ENCODE measurements at places on chromosomes 12 and 14.

DNA sequence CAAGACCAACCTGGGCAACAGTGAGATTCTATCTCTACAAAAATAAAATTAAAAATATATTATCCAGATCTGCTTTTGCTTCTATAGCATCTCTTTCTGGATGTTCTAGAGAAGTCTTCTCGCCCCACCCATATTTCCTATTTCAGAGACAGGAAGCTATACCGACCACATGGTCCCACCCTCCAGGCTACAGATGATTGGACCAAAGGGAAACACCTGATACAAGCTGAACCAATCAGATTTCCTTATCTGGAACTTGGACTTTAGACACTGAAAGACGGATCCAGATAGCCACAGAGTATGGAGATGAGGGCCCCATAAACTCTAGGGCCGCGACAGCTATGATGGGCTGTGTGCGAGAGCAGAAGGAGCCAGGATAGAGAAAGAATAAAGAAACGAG is 48.7 kb downstream of the CCDC60 start:
- DNase-seq, result no peak

- no peak for DNase-seq
These were observed 16.6 kb upstream of the IFI27L2 start for GRCh38 chr14:94145902-94146527.

GRCh38 chr12:12586879-12587675 is 24.4 kb upstream of the DUSP16 start:
- no peak for DNase-seq

GRCh38 chr12:15650399-15651128 is 138.6 kb downstream of the EPS8 start:
- DNase-seq, result no peak

GRCh38 chr12:57775563-57776246 is 3.3 kb downstream of the EEF1AKMT3 start:
- DNase-seq, result no peak

GRCh38 chr12:601976-602699 is 61.1 kb downstream of the NINJ2 start:
- DNase-seq, result no peak

- no peak for DNase-seq
These were observed 81.9 kb downstream of the PELI2 start for GRCh38 chr14:56199982-56200577.

DNA sequence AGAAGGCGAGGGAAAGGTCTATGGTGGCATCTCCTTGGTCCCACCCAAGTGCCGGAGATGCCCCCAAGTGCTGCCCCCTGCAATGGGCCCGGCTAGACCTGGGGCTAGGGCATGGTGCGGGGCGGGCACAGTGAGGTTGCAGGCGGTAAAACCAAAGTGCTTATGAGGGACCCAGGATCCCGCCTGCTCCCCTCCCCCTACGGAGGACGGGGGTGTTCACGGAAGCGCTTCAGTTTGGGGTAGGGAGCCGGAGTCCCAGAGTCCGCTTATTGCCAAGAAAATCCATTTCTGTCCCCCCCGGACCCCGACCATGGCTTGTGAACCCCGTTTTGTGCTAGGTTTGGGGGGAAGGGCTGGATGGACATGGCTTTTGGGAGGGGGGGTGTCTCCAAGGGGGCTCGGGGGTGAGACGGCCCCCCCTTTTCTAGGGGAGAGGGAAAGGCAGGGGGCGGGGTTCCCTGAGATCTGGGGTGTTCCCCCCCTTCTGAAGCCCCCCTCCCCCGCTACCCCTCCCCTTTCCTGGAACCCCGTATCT is 5.4 kb upstream of the GPR84 start:
- no peak for DNase-seq

GRCh38 chr12:91249054-91249453 is 66.4 kb upstream of the DCN start:
- no peak for DNase-seq

GRCh38 chr12:39000370-39000769 is 95.0 kb upstream of the CPNE8 start:
- DNase-seq, result no peak

DNA sequence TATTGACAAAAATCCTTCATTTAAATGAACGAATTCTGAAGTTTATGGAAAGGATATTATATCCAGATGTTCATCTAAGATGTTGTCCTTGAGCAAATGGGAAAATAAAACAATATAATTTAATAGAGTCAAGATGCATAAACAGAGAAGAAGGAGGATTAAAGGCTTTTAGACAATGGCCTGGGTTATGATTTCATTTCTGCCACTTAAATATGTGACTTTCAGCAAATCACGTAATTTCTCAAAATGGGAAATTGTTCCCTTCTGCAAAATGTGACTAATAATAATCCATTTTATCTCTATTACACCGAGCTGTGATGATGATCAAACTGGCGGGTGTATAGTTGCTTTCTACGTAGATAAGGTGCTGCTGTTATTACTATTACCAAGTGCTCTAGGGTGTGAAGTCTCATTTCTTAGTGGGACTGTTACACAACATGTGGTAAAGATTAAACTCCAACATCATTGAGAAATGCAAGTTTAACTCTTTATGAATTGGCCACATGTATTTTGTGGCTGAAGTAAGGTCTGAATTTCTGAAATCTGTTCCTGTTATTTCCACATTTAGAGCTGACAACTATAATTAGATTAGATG is 157.0 kb downstream of the MYRFL start:
- no peak for DNase-seq

- DNase-seq, result peak; percentile 12
These were observed 20.3 kb downstream of the KDM2B start for GRCh38 chr12:121560392-121561008.

GRCh38 chr14:61460718-61461611 is 139.6 kb downstream of the PRKCH start:
- DNase-seq, result no peak

- DNase-seq, result no peak
These were observed 379.3 kb upstream of the DCN start for GRCh38 chr12:91561958-91562325.

DNA sequence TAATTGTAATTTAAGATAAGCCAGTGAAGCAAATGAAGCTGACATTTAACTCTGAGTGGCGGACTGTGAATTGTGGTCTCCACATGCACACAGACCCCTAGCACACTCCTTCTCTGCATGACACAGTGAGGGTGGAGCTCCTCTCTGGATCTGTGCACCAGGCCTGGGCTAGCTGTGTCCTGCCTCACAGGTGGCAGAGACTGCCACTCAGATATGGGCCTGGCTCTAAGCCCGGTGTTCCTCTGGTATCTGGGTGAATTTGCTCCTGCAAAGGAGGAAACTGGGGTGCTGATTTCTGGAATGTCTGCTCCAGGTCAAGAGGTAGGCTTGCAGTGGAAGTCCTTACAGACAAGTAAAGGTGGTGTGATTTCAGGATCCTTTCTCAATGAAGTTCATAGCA is 282.4 kb downstream of the FOXN3 start:
- no peak for DNase-seq

DNA sequence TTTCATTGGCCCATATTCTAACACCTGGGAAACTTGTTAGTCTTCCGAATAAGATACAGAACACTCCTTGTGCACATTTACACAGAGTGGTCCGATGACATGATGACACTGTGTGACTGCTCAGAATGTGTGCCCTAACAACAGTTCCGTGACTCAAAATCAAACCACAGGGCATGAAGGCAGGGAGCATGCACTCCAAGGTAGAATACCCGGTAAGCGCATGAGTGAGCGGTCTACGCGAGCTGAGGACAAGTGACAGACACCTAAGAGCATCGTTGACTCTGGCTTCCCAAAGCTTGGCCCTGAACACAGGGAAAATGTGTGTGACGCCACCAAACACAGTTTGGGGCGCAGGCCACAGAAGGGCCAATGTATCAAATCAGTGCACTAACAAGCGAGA is 18.6 kb downstream of the CLIP1 start:
- DNase-seq, result no peak

DNA sequence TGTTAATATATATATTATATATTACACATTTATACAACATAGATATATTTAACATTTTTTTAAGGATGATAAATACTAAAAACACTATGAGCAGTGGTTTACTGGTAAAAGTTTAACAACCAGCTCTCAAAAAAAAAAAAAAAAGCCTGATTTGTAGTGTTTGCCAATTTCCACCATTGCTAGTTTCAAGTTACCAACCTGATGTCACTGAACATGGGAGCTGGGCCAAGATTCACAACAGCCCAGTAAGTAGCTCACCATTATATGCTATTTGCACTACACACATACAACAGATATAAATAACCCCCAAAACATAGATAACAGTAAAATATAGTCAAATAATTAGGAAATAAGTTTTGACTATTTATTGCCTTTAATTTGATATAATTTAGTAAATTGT is 28.9 kb upstream of the TMX1 start:
- DNase-seq, result no peak

GRCh38 chr14:104933746-104934733 is 9.4 kb downstream of the PLD4 start:
- DNase-seq, result no peak

DNA sequence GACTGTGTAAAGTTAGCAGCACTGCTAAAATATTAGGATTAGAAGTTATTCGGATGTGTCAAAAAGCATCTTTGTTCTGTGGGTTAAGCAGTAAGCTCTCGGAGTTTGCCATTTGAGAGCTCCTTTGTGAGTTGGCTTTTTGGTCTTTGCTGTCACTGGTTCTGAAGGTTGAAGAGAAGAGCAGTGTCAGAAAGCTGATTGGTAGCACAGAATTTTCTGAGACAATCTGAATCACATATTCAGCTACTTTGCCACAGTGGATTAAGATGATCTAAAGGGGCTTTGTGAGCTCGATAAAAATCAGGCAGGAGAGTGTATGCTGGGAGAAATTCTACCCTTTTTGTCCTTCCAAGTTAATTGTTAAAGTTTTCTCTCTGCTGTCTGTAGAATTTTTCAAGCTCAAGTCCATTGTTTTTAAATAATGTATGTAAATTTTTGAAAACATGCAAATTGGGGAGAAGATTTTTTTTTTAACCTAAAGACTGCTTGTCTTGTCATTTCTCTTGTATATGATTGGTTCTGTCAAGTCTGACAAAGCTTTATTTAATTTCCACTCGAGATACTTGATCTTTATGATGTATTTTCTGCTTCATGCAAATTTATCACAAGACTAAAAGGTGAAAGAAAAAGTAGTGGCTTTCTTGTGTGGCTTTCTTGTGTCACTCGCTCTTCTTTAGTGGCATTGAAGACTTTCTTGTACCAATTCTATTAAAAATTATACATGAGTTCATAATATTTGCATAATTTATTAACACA is 307.3 kb downstream of the EGLN3 start:
- DNase-seq, result no peak

DNA sequence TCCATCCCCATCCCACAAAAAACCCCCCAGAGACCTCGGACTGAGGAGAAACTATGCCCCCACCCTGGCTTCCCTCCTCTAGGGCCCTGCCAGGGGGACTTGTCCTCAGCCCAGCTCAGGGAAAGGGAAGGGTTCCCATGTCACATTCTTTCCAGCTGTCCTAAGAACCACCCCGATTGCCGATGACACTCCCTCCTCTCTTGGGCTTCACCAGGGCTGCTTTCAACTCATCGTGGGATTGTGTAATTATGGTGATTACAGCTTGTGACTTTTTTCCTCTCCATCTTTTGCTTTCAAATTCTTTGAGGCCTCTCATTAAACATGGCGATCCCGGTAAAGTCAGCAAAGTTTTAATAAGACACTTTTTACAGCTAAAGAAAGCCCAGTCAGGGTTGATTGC is 344.0 kb downstream of the DPF3 start:
- DNase-seq, result no peak

DNA sequence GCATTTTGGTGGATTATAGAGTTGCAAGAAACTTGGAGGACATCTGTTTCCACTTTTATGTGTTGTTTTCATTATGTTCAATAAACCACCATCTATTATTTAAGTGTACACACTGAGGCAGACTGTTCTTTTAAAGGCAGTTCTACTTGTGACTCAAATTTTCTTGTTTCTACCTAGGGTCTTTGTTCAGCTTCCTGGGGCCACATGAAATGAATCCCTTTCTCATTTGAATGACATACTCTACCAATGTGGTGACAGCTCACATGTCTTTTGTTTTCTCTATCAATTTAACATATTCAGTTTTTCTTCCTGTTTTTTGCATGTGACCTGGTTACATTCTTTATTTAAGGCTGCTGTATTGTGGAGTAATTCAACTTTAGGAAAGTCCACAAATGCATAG is 7.9 kb downstream of the SLC16A7 start:
- no peak for DNase-seq

- no peak for DNase-seq
These were observed 19.0 kb upstream of the KRAS start for GRCh38 chr12:25269701-25270100.

Measured in C1 segment of cervical spinal cord (tissue), 14 donors.